Right lung (tissue), 10 donors: ENCODE measurements at places on chromosomes 12 and 14. TPM values are rescaled to one million over a fixed set of nuclear protein-coding genes. Genes with fewer than 3 reads are reported as not detected.

The ACOT6 gene
- polyA plus RNA-seq = not detected

DNA sequence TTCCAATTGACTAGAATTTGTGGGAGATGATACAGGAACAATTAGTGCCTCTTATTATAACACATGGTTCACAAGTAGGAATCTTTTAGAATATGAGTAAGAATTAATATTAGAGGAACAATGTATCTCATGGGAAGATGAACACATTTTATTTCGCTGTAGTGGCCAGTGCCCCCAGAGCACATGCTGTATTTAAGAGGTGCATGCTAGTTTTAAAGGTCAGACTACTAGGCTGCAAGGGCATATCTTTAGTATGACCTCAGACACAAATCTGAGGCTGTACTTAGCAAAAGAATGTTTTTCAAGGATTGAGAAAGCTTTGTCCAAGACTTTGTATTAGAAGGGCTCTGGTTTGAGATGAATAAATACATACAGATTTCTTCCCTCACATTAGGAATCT is 586.9 kb downstream of the CCER1 start:
- no peak for DNase-seq

DNA sequence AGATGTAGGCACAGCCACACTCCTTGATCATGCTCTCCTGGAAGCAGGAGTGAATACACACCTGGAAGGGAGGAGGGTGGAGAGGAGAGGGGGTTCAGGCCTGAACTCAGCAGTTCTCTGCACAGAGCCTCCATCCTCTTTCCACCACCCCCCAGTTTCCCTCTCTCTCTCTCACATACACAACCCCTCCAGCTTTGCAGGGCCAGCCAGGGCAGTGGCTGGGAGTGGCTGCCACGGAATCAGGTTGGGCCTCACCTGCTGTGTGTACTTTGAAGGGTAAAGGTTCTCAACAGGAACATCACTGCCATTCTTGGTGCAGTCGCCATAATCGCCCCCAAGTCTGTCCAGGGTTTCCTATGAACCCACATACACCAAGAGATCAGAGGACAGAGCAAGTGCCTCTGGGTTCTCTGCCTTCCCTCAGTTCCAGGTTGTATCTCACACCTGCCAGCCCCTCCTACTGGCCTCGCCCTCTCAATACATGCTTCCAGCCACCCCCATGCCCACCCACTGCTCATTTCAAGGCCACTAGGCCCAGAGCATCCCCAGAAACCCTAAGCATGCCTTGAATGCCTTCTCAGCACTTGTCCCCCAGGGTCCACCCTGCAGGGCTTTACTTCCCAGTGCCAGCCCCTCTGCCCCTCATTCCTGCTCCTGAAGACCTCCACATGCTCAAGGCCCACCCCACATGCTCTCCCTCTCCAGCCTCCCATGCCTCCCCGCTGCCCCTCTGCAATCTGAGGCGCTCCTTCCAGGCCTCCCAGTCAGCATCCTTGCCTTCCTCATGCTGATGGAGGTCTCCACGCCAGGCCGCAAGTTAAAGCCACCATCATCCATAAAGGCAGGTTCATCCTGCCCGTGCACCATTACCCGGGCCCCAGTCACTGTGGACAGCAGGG is 12.9 kb upstream of the TNFRSF1A start:
- DNase-seq = no peak

The SOX5 gene
- 42.1 TPM for polyA plus RNA-seq

The STON2 gene
- 5.5 TPM for polyA plus RNA-seq

DNA sequence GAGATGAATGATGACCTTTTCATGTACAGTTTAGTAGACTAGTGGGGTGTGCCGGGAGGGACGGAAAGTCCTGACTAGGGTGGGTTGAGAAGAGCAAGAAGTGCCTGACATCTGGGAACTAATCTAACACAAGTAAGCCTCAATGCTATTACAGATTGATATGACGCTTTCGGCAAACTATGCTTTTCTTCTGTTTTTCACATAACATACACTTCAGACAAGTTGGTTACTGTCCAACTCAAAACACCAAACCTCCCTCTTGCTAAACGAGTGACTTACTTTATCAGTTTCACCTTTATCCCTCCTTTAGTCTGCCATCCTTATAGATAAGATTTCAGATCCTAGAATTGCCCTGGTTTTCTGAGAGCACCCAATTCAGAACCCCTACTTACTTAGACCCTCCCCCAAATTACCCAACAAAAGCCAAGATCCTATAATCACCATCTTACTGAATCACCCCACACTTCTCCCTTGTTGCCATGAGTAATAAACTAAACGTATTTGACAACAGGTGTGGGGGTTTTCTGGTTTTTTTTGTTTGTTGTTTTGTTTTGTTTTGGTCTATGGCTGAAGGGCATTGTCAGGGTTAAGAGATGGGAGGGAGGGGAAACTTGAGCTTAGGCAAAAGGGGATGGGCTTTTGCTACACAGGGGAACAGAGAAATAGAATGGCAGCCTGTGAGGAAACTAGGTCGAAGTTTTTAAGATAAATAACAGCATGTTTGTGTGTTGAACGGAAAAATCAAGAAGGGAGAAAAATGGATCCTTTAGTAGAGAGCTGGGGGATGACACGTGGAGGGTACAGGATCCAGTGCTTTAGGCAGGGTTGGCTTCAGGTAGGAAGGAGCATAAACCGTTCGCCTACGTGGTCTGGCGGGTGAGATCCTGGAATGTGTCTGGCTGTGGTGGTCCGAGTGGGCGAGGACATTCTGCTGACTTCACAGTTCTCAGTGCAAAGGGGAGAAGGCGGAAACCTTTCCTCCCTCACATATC is 6.1 kb upstream of the PSMA3 start:
- peak; percentile 65 for DNase-seq

DNA sequence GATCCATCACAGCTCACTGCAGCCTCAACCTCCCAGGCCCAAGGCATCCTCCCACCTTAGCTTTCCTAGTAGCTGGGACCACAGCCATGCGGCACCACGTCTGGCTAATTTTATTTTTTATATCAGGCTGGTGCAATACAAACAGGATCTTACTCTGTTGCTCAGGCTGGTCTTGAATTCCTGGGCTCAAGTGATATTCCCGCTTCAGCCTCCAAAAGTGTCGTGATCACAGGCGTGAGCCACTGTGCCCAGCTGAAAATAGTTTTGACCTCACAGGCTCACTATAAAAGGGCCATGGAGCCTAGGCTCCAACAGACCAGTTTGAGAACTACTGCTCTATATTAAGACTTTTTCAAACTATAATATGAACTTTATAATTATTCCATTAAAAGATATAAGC is 37.3 kb downstream of the SNX6 start:
- DNase-seq = no peak

- DNase-seq = no peak
Measured at GRCh38 chr14:81170829-81171195, 49.9 kb downstream of the GTF2A1 start.

- DNase-seq = no peak
Measured at GRCh38 chr14:105486974-105487448, 325 bp downstream of the CRIP1 start.

GRCh38 chr14:63543826-63544406 is 739 bp upstream of the PPP2R5E start:
- DNase-seq = peak; percentile 14

The ACSM4 gene
- polyA plus RNA-seq = 0.05 TPM

GRCh38 chr12:109994401-109995175 is 1.6 kb downstream of the GIT2 start:
- DNase-seq = no peak

The PTHLH gene
- 4.4 TPM for polyA plus RNA-seq

DNA sequence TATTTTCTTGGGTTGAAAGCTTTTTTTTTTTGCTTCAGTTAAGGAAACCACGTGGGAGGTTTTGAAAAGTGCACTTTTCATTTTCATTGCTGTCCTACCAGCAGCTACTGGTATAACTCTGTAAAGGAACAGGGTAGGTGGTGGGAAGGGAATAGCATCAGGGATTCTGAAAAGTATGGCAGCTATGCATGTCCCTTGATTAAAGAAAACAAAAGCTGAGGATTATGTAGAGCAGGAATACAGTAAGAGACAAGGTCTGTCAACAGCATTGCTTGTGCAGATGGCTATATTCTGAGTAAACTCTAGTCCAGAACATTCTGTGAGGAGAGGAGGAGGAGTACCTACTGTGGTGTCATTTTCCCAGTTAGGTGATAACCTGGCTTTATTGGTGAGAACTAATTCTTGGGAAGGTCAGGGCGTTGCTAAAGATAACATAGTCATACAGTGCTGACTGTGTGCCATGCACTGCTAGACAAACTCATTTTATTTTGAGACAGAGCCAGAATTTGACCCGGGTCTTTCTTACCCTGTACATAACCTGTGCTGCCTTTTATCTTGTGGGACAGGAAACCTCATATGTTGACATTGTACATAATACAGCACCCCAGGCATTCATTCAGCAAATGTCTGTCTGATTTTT is 80.3 kb upstream of the TRAF3 start:
- DNase-seq = no peak

The MANSC4 gene
- polyA plus RNA-seq = 0.69 TPM

The CBLN3 gene
- 2.6 TPM for polyA plus RNA-seq

The KSR2 gene
- 0.26 TPM for polyA plus RNA-seq

GRCh38 chr14:72603639-72604038 is 290.3 kb downstream of the DPF3 start:
- DNase-seq = no peak

The MYO1A gene
- polyA plus RNA-seq = 0.08 TPM

DNA sequence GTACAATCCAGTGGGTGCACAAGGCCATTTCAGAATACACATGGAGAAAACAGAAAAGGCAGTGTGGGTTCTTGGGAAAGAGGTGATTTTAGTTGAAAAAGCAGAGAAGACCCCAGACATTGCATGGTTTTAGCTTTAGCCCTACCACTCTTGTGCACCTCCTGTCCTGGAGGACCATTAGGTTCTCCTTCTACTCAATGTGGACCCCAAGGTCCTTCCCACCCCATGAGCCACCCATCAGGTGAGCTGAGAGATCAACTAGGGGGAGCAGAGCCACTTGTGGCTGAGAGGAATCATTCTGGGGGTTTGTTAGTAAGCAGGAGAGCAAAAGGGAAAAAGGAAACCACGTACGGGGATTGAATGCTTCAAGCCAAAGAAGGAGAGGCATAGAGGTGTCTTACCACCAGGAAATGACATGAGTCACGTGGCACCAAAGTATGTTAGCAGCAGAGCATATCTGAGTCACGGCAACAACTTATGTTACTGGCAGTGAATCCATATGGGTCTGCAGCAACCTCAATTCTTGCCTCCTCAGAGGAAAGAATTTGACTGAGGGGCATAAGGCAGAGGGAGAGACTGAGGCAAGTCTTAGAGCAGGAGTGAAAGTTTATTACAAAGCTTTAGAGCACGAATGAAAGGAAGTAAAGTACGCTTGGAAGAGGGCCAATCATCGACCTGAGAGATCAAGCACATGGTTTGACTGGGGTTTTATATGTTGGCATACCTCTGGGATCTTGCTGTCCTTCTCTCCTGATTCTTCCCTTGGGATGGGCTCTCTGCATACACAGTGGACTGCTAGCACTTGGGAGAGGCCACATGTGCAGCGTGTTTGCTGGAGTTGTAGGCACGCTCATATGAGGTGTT is 73.9 kb downstream of the HSD17B6 start:
- DNase-seq = no peak

The RPL10L gene
- not detected for polyA plus RNA-seq

DNA sequence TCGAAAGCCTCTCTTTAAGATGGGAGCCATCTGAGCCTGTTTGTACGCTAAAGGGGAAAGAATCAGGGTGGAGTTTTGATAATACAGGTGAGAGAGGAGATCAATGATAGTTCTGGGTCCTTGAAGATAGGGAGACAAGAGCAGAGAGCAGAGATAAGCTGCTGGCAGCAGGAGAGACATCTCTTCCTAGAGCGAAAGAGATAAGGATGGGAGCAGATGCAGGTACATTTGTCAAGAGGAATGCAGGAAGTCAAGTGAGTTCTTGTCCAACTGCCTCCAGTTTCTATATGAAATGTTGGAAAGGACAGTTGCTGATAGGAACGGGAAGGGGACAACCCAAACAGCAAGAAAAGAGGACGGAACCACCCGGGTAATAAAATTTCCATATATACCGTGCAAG is 24.7 kb upstream of the HIF1A start:
- DNase-seq = no peak
